ENCODE measurements at places on chromosomes 13 and 19. TPM values are rescaled to one million over a fixed set of nuclear protein-coding genes. Genes with fewer than 3 reads are reported as not detected.

Gene RPL13A
- total RNA-seq, result 2,090 TPM

Gene LHB
- total RNA-seq, result not detected

Gene CALR3
- total RNA-seq, result not detected

- H3K27ac ChIP-seq, result peak overlapping the region; percentile 95
- H3K4me1 ChIP-seq, result no peaks in the 10 kb centered on the region
- H3K36me3 ChIP-seq, result no peaks in the 10 kb centered on the region
- peak; percentile 95 for DNase-seq
Measured at GRCh38 chr19:10352764-10353671, 13.6 kb upstream of the ICAM3 start.

DNA sequence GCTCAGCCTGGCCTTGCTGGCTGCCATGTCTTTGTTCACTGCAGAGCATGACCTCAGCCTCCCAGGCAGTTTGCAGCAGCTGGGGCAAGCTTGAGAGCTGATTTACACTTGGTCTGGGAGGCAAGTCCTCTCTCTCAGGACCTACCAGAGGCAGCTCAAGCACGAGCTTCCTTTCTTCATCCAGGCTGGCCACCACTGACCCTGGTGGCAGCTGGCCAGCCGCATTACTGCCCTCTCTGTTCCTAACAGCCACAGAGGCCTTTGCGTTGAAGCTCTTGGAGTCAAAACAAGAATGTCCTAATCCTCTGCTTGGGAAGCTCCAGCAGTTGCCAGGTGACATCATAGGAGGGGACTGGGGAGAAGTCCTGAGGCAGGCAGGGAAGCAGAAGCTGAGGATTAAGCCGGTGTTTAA is 85.7 kb downstream of the NUFIP1 start:
- no peaks in the 10 kb centered on the region for H3K27me3 ChIP-seq
- no peak overlapping the region for H3K4me3 ChIP-seq
- H3K36me3 ChIP-seq, result no peaks in the 10 kb centered on the region
- no peak for DNase-seq
